ENCODE measurements at places on chromosomes 3 and 15.

GRCh38 chr3:129413687-129414506 is 14.5 kb downstream of the EFCAB12 start:
- no peak for DNase-seq

- peak; percentile 61 for DNase-seq
These were observed at the start of gene PPM1L for GRCh38 chr3:160755776-160756304. Gene PPM1L, plus strand, starts transcription at chr3:160756231.

- no peak for DNase-seq
These were observed 27.3 kb downstream of the CEP19 start for GRCh38 chr3:196684548-196685407.

DNA sequence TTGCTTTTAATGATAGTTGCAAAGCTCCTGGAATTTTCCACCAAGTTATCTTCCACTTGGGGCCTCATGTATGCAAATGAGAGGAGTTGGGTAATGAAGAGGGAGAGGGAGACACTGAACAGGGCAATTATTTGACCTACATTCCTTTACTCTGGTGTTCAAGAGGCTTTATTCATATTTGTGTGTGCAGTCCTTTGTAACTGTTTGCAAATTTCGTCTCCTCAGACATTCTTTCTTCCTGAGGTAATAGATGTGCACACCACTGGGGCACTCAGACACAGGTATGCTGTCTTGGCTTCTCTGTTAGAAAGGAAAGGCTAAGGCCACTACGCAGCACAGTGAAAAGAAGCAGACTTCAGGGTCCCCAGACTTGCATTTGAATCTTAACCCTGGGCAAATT is 189.7 kb upstream of the IL12A start:
- no peak for DNase-seq

GRCh38 chr15:64193971-64194370 is 31.1 kb upstream of the PPIB start:
- no peak for DNase-seq

- DNase-seq, result no peak
These were observed 105.5 kb upstream of the MRPL3 start for GRCh38 chr3:131608296-131608695.

DNA sequence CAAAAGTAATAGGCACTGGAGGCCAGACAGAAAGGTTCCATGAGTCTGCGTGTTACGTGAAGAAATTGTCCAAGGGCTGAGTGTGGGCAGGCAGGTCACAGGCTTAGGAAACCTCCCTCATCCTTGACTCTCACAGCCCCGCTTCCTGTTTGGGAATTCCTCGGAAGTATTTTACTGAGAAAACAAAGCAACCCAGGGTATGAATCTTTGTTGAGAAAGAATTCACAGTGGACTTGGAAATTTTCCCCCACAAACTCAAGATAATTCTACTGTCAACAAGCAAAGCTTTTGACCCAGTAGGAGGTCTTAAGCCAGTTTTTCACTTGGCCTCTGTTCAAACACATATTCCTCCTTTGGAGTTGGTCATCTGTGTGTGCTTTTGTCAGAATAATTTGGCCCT is 377.1 kb upstream of the TPM1 start:
- DNase-seq, result no peak

- DNase-seq, result no peak
These were observed 286.5 kb upstream of the RBMS3 start for GRCh38 chr3:28994161-28994905.

- no peak for DNase-seq
These were observed 54.4 kb upstream of the LRRN1 start for GRCh38 chr3:3744826-3745225.

- no peak for DNase-seq
These were observed 189.7 kb downstream of the PDZRN3 start for GRCh38 chr3:73435055-73435454.

DNA sequence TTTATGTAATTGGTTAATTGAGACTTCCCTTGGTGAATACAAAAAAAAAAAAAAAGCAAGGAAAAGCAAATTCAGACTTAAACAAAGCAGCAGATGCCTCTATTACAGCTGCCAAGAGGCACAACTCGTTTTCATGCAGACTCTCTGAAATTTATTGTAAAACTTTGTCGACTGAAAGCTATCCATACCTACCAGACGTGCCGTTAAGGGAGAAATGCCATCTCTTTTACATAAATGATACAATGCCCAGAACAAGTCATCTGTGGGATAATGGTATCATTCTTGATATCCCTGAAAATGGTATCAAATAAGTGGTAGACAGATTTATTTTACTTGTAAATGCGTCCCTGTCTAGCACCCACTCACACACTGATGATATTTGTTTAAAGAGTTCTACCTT is 724.2 kb downstream of the NSUN3 start:
- no peak for DNase-seq

DNA sequence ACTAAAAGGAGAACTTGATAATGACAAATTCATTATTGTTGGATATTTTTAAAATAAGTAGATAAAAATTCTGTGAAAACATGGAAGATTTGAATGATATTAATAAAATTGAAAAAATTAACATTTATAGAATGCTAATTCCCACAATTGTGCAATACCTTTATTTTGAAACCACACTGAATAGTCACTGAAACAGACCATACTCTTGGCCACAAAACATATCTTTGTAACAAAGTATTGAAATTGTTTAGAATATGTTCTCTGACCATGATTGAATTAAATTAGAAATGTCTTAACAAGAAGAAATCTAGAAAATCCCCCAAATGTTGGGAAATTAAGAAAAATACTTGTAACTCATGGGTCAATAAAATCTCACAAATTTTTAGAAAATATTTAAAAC is 49.2 kb downstream of the ARHGAP11B start:
- no peak for DNase-seq

- DNase-seq, result no peak
These were observed 97.2 kb downstream of the LIPC start for GRCh38 chr15:58529041-58529440.

- DNase-seq, result no peak
These were observed 2.4 kb downstream of the MB21D2 start for GRCh38 chr3:192915304-192915703.

- no peak for DNase-seq
These were observed 46.8 kb downstream of the SST start for GRCh38 chr3:187623285-187623814.

GRCh38 chr3:165355316-165355715 is 159.1 kb upstream of the SLITRK3 start:
- DNase-seq, result no peak

DNA sequence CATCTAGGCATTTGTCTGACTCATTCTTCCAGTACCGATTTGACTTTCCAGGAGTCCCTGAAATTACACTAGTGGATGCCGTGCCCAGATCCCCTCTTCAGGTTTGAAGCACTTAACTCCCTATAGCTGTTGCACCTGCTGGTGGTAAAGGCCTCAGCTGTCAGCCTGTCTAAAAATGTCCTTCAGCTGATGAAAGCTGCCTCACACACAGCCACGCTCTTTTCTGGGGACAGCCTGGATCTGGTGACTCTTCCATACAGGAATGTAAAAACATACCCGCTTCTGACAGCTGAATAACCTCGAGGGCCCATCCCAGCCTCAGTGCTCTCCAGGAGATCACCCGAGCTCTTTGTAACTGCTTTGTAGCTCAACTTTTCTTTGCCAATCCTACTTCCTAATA is 534.1 kb upstream of the GRM7 start:
- DNase-seq, result no peak
